Activated CD4-positive, alpha-beta T cell treated with anti-CD3 and anti-CD28 coated beads for 1 hour (primary cell): ENCODE measurements at places on chromosomes 12 and 14.

DNA sequence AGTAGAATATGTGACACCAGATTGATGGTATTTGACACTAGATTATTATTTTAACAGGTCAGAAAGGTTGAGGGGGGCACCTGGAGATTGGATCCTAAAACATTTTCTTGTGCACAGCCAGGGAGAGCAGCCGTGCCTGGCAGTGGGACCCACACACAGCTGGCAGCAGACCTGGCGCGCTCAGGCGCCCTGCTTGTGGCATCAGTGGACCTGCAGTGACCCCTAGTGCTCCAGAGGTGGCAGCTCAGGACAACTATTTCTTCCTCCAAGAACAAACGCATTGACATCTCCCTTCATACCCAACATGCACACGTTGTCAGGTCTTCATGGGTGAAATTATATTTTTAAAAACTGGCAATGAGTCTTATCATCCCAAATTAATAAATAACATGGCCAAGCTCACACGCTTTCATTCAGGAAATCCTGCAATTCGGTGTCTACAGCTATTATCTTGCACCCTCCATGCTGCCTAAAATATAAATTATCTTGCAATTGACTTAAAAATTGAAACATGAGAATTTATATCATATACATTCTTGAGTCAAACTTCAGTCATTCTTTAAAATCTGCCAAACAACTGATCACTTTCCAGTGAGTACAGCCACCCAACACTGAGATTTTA lies 7.7 kb upstream of the TMEM132D start:
- DNase-seq: no peak

- DNase-seq: no peak
These were observed 61.2 kb upstream of the SRSF5 start for GRCh38 chr14:69705706-69706105.

DNA sequence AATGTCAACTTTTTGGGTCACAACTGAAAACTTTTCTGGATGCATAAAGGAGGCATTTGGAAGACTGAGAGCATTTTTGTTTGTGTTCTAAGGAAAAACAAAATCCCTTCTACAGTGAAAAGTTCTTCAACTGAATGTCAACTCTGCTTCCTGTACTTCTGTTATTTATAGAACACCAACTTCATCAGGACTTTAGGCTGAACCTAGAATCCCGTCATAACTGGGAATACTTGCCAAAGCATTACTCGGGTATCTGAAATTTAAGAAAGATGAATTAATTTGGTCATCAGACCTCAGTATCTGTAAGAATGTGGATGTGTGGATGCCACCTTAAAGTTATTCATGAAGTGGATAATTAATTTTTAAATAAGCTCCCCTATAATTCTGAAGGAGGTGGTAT lies 73.2 kb downstream of the FERMT2 start:
- no peak for DNase-seq

DNA sequence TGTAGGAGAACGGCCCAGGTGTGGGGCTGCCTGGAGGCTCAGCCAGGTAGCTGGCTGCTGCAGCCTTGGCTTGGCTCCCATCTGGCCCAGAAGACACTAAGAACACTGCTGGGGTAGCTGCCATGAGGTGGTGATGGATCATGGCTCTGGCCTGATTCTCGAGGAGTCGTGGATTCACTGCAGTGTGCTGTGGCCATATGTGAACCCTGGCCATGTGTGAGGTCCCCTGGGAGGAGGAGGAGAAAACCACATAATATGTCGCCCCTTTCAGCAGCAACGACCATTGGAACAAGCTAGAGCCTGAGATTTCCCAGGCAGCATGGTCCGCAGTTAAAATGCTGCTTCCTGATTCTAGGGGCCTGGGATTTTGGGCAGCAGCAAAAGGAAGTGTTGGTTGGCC lies 4.0 kb upstream of the PRMT8 start:
- no peak for DNase-seq

DNA sequence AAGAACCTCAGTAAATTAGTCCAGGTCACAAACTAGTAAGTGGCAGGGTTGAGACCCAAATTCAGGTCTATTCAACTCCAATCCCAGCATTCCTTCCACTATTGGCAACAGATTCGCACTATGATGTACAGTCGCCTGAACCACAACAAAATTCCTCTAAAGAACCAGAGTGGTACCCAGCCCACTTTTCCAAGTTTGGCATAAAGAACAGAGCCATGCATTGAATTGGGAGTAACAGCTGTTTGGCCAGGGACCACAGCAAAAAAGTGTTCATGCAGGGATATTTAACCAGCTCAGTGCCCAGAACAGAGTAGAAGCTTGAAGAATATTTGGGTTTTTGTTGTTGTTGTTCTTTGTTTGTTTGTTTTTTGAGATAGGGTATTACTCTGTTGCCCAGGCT lies 9.7 kb downstream of the TC2N start:
- DNase-seq: no peak

DNA sequence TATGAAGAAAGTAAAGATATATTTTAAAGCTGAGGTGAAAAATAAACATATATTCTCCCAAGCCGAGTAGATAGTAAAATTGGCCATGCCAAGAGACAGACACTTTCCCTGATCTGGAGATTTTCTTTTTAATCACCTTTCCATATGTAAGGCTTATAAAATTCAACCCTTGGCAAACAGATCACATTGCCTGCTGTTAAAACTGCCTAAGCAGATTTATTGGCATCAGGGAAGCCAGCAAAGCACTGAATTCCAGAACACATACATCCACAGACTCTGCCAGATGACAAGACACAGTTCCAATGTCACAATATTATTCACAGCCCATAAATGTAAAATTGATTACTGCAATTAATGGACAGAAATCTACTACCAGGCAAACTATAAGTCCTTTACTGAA lies 78.2 kb upstream of the GARIN2 start:
- DNase-seq: no peak

GRCh38 chr14:92322516-92322915 lies 449 bp upstream of the SLC24A4 start:
- DNase-seq: no peak

DNA sequence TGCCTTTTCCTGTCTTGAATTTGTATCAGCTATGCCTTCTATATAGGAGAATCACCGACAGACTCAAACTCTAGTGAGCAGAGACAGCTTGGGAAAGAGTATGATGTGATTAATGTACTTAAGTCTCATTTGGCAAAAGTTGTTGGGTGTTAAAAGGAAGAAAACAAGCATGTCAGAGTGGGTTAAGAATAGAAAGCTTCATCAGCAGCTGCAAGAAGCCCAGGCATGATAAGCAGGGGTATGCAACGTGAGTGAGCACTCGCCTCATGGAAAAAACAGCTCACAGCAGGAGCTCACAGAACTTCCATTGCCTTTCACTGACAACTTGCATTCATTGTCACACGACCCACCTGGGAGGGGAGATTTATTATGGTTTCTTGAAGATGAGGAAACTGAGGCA lies 35.9 kb upstream of the WNK1 start:
- DNase-seq: no peak

DNA sequence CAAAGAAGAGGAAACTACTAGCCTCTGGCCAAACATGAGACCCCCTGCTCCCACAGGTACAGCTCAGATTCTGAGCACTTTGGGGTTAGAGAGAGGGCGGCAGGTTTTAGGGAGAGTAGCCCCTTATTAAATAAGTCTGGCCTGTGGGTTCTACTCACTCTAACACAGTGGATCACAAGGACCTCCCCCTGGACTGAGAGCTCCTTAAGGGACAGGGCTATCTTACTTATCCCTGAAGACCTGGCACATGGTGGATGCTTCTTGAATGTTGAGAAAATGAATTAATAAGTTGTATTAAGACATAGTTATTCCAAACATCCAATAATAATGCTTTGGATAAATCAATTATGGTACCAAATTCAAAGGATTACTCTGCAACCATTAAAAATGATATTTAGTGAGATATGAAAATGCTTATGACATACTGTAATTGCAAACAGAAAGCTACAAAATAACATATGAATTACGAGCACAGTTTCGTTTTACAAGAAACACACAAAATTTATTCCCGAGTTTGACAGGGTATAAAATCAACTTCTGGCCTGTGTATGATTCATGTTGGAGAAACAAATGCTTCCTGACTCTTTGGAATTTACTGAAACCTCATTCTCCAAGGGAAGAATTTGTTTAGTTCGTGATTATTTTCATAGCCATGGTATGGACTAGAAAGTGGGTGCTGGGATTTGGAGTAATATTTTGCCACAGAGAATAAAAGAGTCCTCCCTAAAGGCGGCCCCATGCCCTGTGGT lies 59.3 kb upstream of the BDKRB2 start:
- no peak for DNase-seq

DNA sequence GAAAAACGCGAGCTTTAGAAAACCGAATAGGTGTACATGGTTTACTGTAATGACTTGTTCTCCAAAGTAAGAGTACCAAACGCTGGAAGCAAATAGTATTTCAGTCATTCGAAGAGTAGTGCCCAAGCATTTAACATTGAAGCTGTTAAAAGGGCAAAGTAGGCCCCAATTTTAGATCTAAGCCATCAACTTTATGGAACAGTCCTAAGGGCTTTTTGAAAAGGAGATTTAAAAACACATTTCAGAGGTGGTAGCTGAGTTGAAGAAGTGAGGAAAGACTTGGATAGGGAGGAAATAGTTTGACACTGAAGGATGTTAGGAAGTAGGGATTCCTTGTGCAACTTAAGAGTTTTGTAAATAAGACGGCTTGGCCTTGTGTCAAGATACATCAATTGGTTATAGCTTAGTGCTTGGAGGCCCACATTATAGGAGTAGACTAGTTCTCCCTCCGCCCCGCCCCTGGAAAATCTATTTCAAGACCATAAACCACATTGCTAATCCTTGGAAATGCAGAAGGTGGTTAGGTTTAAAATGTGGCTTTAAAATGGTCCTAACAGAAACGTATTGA lies 783 bp upstream of the TUBA1B start:
- DNase-seq: no peak

GRCh38 chr14:104795781-104796686 lies 486 bp upstream of the AKT1 start:
- peak; percentile 46 for DNase-seq

- no peak for DNase-seq
These were observed 24.9 kb downstream of the PSMC1 start for GRCh38 chr14:90281261-90281660.

- DNase-seq: no peak
These were observed 64.5 kb downstream of the TSPAN9 start for GRCh38 chr12:3141339-3142321.

DNA sequence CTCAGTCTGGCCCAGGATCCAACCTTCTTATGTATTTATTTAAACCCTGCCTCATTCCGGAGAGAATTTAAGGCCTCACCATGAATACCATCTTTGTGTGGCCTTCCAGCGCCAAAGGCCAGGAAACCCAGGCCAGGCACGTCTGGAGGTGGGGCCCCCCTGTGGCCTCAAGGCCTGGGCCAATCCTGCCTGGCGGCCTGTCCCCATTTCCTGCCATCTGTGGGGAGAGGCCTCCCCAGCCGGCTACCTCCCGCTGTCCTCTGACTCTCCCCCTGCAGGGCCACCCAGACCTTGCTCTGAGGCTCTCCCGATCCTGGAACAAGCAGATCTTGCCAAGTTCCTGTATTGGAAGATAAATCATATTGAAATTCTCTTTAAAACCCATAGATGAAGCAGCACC lies 37.4 kb upstream of the MEG3 start:
- no peak for DNase-seq

DNA sequence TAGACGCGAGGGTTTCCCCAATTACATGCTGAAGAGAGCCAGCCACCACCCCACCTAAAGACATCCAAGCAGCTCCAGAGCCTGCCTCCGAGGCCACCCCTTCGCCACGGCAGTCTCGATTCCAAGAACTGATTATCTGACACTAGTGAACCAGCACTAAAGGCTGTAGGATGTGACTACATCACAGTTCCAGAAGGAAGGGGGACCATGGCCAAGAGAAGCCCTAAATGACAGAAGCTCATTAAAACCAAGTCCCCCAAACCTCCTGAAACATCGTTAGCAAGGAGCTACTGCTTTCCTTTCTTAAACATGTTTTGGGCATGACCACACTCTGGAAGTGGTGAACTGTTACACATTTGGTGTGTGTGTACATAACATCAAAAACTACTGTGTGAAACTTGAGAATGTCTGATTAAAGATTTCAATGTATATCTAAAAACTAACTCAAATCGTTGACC lies 88.2 kb downstream of the DUSP16 start:
- no peak for DNase-seq

DNA sequence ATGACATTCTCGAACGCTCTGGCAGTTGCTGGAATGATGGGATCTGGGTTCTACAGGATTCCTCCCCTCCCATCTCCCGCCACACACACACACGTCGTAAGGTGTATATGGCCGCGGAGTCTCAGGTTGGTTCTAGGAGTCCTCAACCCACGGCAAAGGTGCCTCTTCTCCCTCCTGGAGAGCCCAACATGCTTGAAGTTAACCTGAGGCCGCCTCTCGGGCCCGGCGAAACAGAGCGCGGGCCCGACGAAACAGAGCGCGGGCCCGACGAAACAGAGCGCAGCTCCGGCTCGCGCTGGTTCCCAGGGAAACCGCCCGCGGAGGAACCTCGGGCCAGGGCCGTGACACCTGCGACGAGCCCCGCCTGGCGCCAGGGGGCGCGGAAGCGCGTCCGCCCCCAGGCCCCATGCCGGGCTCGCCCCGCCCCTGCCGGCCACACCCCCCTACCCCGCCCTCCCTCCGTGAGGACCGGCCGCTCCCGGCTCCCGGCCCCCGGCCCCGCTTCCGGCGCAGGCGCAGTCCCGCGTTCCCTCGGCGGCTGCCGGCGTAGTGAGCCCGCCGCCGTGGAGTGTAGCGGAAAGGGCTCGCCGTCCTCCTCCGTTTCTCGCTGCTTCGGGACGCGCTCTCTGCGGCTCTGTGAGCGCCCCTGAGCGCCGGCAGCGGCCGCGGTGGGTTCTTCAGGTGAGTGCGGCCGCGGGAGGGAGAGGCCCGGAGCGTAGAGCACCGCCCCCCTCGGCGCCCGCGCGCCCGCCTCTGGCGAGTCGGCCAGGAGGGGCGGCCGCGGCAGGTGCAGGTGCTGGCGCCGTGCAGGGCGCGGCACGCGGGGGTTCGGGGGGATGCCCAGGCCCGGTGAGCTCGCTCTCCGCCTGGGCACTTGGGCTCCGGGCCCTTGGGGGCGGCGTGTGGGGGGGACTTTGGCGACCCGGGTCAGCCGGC lies at the start of gene RAB3IP:
RAB3IP (plus strand) TSS at position 510 of the 936 bp plus-strand sequence. CDS start 16,549 bp downstream, outside the sequence.
- peak; percentile 88 for DNase-seq

DNA sequence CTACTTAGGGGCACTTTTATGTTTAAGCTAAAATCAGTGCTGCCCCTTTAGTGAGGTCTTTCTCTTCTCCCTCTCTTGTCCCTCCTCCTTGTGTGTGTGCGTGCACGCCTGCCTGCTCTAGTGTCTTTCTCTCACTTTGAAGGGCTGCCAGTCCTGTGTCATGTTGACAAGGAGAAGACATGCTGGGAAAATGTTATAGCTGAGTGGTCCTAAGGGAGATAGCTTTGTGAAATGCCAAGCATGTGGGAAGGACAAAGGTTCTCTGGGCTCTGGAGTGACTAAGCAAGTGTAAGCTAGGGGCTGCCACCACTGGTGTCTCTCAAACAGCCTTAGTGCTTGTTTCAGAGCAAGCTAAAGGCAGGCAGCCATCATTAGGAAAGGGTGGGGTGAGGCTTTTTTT lies 108.4 kb downstream of the EMP1 start:
- no peak for DNase-seq
